Stimulated activated CD8-positive, alpha-beta memory T cell treated with anti-CD3 and anti-CD28 coated beads, Interleukin-12 subunit alpha, Interleukin-12 subunit beta, amount 100 ng/mL, for 4 hours (primary cell): ENCODE measurements at places on chromosomes 4 and X.

GRCh38 chr4:37590016-37590415, 96.2 kb downstream of the RELL1 start:
- DNase-seq = no peak

DNA sequence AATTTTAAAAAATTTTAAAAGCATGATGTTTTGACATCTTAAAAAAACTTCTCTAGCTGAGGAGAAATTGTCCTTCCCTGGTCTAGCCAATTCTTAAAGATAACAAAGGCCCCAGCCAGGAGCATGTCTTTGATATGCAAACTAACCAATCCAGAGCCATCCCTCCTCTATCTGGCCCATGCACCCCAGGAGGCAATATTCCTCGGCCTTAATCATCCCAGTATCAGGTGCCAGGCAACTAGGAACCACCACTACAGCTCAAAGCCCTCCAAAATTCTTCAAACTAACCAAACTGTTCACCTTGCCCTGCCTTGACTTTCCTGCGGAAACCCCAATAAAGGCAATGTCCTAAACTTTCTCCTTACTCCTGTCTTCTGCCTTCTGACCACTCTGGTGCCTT, 97.8 kb upstream of the USP9X start:
- no peak for DNase-seq

- no peak for DNase-seq
These were observed 30.7 kb downstream of the SPARCL1 start for GRCh38 chr4:87498446-87498900.

- DNase-seq = no peak
These were observed 463.1 kb downstream of the PCDH7 start for GRCh38 chr4:31183256-31183655.

GRCh38 chr4:86921608-86922252, 13.1 kb upstream of the AFF1 start:
- no peak for DNase-seq

GRCh38 chrX:133818019-133818418, 167.4 kb downstream of the GPC3 start:
- DNase-seq = no peak

DNA sequence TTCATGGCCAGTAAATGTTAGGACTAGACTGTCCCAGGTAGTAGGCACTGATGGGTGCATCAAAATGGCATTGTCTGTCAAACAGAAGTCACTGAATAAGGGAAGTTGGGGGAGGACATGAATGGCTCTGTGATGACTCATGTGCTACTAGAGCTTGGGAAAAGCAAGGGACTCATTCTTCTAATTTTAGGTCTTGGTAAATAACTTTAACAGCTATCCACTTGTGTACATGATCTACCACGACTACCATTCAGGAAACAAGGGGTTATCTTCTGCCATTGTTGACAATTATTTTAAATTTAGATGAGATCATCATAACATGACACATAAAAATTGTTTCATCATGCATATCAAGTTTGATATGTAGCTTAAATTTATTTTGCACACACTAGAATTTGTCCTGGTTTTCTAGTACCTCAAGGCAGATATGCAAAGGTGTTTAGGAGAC, 6.3 kb downstream of the AREG start:
- DNase-seq = no peak
